Kidney tubule cell (primary cell): ENCODE measurements at places on chromosomes 2 and 18.

DNA sequence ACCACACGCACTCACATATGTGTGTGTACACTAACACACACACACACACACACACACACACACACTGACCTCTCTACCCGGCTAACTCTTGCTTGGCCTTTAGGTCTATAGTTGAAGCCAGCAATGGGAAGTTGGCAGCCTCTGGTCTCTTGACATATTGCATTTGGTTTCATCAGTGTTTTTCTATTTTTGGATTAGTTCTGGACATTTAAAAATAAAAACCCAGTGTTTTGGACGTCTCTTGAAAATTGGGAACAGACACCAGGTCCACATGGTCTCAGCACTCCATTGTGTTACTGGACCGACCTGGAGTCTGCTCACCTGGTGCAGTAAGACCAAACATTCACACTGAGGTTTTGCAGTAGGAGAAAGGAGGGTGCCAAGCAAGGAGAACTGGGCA is 50.4 kb upstream of the AFF3 start:
- no peak for DNase-seq

- DNase-seq: no peak
Observed at GRCh38 chr2:80292474-80292873, 12.1 kb downstream of the LRRTM1 start.

- peak; percentile 51 for DNase-seq
Observed at GRCh38 chr2:146734042-146734820, 1110.6 kb upstream of the ACVR2A start.

- DNase-seq: no peak
Observed at GRCh38 chr18:37339701-37340215, 225.8 kb downstream of the CELF4 start.

GRCh38 chr18:574865-575645 is 5.1 kb upstream of the CETN1 start:
- no peak for DNase-seq

DNA sequence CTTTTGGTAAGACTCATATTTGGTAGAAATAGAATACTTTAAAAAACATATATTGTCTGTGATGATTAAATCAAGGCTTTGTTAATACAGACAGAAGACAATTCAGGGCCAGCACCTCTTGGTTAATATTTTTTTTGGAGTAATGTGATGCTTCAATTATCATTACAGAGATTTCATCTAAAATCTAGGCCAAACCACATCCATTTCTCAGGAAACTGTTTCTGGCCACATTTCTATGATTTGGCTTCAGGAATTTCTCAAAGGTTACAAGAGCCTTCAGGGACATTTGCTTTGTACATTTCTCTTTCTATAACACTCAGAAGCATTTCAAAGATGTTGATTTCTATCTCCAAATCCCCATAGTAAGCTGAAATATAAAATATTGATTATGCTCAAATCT is 614.9 kb downstream of the LRP1B start:
- no peak for DNase-seq

- peak; percentile 90 for DNase-seq
Observed at GRCh38 chr2:105398336-105399206, at the start of gene FHL2. Gene FHL2 (minus strand): TSS chr2:105399051. CDS start chr2:105386516, 12,535 bp downstream.

GRCh38 chr18:74255131-74255616 is 36.6 kb downstream of the CYB5A start:
- DNase-seq: peak; percentile 19

DNA sequence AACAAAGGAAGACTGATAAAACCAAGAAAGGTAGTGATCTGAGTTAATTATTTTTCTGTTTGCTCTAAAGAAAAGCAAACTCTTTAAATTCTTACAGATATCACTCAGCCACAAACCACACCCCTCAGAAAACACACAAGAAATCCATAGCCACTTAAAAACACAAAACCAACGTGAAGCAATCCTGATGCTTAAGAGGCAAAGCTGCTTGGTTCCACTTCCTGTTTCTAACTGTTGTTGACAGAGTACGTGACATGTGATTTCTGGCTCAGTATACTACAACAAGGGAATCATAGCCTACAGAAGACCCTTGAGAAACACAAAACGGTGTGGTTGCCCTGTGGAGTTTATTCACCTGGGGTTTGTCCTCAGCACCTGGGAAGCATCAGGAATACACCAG is 240.9 kb upstream of the APCDD1 start:
- DNase-seq: peak; percentile 29

GRCh38 chr2:69456950-69457445 is 19.8 kb upstream of the NFU1 start:
- no peak for DNase-seq

- DNase-seq: no peak
Observed at GRCh38 chr2:45470531-45470930, 140.5 kb downstream of the SRBD1 start.

DNA sequence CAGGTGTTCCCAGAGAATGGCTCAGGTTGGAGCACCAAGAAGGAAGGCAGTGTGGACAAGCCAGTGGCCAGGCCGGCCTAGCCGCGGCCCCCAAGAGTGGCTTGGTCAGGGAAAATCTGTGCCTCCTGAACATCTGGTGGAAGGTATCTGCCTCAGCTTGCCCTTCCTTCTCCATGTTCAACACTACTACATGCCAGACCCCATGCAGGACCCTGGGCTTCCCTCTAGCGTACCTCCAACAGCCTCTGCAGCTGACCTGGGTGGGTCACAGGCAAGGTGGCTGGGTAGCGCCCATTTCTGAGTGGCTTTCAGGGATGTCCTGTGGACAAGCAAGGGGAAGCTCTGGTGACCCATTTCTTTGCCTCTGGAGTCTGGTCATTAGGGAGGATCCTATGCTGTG is 7.7 kb downstream of the WNT10A start:
- DNase-seq: no peak

GRCh38 chr2:172460780-172461201 is 33.4 kb downstream of the ITGA6 start:
- no peak for DNase-seq

DNA sequence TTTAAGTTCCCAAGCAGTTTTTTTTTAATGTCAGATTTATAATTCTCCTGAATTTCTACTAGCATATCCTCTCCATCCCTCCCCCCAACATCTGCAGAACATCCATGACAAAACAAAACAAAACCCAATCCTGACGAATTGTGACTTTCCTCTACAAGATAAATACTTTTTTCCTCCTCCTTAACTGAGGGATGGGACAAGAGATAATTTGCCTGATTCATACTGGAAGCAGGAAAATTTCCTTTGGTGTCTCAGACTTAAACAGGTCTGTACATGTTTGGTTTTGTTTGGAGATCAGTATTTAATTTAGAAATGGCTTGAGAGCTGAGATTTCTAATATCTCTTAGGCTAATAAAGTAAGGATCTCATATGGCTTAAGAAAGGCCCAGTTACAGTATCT is 2.2 kb downstream of the CAVIN2 start:
- DNase-seq: no peak

DNA sequence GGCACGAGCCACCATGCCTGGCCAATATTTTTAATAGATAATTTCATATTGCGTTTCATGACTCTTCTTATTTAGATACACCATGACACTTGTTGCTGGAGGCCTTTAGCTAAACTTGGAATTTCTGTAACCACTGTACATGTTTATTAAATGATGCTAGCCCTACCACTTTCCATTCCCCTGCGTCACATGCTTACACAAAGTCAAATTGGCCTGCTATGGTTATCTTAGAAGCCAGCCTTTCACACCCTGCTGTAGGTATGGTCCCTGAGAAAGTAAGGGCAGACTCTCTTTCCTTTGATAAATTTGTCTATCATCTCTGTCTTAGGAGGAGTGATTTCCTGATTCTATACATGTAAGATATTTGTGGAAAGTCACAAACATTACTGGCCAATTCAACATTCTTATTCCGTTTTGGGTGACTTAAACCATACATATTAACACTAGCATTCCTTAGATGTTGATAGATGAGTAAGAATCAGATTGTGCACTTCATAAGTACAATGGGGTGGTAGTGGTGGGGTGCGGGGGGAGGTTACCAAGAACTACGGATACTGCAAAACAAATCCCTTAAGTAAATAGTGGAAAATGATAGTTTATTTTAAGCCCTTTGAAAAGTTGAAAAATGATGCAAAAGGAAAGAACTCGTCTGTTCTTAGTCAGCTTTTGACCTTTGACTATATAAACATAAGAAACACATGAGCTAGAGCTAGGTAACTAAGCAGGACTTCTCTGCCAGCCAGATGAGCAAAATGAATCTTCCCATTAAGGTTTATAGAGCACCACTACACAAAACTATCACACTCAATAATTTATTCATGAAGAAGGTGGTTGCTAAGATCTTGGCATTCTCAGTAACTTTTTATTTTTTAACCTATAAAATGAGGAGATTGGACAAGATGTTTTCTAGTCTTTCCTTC is 7.9 kb upstream of the NDUFV2 start:
- DNase-seq: peak; percentile 40

DNA sequence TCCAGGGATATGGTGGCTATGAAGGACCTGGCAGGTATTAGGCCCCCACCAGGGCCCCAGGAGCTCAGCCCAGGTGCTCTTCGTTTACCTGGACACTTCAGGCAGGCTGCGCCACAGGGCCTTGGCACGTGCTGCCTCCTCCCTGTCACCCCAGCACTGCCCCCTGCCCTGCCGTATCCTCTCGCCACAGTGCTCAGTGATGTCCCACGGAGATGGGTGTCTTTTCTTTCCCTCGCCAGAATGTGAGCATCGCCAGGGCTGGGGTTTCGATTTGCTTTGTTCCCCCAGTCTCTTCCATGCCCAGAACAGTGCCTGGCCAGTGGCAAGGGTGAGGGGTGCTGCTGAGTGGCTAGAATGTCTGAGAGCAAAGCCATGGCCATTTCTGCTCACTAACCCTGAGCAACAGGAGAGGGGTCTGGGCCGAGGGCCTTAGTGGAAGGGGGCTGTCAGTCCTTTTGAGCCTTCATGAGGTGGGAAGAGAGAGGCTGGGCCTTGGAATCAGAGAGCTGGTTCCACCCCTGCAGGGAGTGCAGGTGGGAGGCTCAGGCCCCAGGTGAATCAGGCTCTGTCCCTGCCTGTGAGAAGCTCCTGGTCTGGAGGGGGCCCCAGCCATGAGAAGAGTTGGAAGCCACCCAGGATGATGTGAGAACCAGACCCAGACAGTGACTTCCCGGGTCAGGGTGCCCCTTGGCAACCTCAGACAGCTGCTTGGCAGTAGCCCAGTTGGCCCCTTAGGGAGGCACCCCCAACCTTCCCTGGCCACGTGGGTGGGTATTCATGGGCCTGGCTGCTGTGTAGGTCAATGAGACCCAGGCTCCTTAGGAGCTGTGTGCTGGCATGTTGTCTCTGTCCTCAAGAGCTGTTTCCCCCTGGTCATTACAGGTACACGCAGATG is 129.9 kb upstream of the HS6ST1 start:
- no peak for DNase-seq

- peak; percentile 95 for DNase-seq
Observed at GRCh38 chr2:196314780-196315179, 143.4 kb upstream of the STK17B start.

- DNase-seq: no peak
Observed at GRCh38 chr2:85765081-85765731, 11.4 kb downstream of the ATOH8 start.

DNA sequence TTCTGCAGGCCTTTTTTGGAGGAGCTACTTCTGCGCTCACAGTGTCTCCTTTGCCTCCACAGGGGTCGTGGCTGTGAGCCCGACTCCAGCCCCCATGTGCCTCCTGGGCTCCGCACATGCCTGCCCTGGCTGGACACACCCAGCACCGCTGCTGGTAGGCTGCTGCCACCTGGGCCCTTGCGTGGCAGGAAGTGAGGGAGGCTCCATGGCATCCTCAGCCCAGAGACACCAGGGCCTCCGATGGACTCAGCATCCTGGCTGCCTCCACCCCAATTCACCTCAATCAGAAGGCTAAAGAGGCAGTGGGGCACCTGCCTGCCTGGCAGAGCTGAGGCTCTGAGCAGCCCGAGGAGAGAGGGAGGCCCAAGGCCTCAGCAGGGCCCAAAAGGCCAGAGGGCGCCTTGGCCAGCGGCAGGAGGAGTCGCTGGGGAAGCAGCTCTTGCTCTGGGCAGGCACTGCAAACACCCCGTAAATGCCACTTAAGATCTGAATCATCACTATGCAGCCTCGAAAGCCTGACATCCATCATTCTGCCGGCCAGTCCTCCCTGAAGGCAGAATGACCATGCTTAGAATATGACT is 68.3 kb upstream of the OTOS start:
- peak; percentile 17 for DNase-seq

DNA sequence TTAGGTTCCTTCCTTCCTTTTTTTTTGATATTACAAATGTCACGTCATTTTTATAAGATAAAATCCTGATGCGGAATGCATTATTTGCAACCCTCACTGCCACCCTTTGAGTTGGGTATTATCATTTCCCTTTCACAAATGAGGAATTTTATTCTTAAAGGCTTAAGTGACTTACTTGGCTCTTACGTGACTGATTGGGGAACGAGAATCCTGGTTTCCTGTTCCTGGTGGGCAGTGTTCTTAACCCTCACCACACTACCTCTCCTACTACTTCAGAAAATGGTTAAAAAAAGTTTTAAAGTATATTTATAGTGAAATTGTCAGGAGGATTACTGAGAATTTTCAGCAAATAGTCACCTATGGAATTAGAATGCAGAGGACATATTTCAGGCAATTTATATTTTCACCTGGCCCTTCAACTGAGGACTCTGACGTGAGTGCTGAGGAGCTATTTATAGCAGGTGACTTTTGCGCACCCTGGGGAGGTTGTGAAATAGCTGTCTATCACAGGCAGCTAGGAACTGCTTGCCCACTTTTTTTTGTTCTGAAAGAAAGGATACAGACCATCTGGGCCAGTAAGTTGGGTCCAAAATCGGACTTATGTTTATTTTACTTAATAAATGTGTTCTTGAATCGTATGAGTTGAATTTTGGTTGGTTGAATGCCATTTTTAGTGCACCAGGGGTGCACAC is 18.7 kb upstream of the RASGRP3 start:
- peak; percentile 28 for DNase-seq

- DNase-seq: no peak
Observed at GRCh38 chr18:5395860-5396448, 100.4 kb upstream of the ZBTB14 start.

- no peak for DNase-seq
Observed at GRCh38 chr2:68878753-68879152, 7.6 kb upstream of the BMP10 start.

DNA sequence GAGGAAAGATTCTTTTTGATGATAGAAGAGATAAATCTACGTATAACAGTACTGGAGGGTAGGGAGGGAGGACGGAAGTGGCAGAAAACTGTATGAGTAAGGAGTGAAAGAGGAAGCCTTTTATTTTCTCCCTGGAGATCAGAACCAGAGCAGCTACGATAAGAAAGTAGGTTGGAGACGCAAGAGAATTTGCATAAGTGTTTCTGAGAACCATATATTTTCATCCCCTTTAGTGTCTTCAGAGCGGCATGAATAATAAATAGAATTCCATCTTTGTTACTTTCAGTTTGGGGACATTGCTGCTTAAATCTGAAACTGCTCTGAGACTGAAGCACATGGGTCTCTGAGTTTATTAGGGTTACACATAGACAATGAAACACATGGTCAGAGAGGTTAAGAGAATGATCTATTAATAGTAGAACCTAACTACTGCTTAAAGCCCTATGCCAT is 230.2 kb upstream of the TNP1 start:
- DNase-seq: no peak

DNA sequence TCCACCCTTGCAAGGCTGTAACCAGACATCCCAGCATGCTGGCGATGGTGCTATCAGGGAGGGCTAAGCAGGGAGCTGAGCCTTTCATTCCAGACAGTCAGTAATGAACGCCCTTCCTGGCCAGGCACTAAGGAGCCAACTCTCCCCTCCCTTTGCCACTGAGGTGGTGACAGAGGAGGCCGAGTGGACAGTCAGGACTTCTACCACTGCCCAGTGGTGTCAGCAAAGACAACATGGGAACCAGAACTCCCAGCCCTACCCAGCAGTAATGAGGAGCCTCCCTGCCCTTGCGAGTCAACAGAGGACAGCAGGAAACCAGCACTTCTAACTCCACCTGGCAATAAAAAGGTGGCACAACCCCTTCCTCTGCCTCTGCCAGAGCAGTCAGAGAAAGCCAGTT is 68.6 kb downstream of the ZAP70 start:
- no peak for DNase-seq
